ENCODE measurements at places on chromosomes 16 and 17. TPM values are rescaled to one million over a fixed set of nuclear protein-coding genes. Genes with fewer than 3 reads are reported as not detected.

GRCh38 chr17:35052780-35053179 lies 10.7 kb downstream of the RFFL start:
- peaks cover 37% of the 10 kb centered on the region for H3K4me1 ChIP-seq
- H3K27ac ChIP-seq: no peak overlapping the region
- DNase-seq: no peak
- H3K27me3 ChIP-seq: no peaks in the 10 kb centered on the region
- H3K4me3 ChIP-seq: no peak overlapping the region

DNA sequence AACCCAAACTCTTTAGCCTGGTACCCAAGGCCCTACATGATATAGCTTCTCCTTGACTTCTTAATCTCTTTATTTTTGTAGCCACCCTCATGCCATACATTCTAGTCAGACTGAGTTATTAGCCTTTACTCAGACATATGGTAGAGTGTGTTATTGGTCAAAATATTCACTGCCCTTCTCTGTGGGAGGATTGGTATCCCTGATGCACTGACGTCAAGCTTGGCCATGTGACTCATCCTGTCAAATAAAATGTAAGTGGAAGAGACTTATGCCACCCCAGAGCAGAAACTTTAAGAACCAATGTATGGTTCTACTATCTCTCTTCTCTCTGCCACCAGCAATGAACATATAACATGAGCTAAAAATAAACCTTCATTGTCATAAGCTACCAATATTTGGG lies 12.2 kb upstream of the BEAN1 start:
- H3K4me1 ChIP-seq: no peaks in the 10 kb centered on the region
- H3K36me3 ChIP-seq: no peaks in the 10 kb centered on the region

DNA sequence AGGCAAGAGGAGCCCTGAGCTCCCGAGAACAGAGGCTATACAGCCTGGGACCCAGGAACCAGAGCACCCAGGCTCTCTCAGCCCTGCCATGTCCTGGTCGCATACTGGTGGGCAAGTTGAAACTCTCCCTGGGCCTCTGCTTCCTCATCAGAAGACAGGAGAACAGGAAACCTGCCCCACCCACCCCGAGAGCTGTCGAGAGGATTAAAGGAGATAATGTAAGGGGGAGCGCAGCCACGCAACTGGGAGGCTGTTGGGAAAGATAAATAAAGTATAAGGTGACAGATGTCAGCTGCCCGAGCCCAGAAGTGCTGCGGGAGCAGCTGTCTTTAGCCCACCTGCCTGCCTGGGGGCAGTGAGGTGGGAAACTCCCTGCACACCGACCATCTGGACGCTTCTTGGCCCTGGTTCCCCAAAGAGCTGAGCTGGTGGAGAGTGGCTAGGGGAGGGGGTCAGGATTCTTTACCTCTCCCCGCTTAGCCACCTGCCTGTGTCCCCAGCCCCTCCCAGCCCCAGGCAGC lies 6.8 kb downstream of the KIF19 start:
- H3K27ac ChIP-seq: no peak overlapping the region
- no peaks in the 10 kb centered on the region for H3K4me1 ChIP-seq
- DNase-seq: no peak
- H3K36me3 ChIP-seq: no peaks in the 10 kb centered on the region

GRCh38 chr16:81442220-81442915 lies 2.2 kb upstream of the CMIP start:
- no peak overlapping the region for H3K27ac ChIP-seq
- peaks cover 11% of the 10 kb centered on the region for H3K4me1 ChIP-seq
- DNase-seq: no peak
- no peak overlapping the region for H3K4me3 ChIP-seq
- no peaks in the 10 kb centered on the region for H3K27me3 ChIP-seq

GRCh38 chr16:27751676-27752075 lies 201.7 kb downstream of the KATNIP start:
- H3K36me3 ChIP-seq: peaks cover 5% of the 10 kb centered on the region
- no peak overlapping the region for H3K27ac ChIP-seq
- H3K4me1 ChIP-seq: no peaks in the 10 kb centered on the region
- no peaks in the 10 kb centered on the region for H3K27me3 ChIP-seq
- no peak for DNase-seq

Gene UBALD2
- total RNA-seq: 56.7 TPM

- DNase-seq: no peak
- no peaks in the 10 kb centered on the region for H3K4me1 ChIP-seq
- no peak overlapping the region for H3K27ac ChIP-seq
These were observed 221.4 kb downstream of the CDH8 start for GRCh38 chr16:61814726-61815347.

Gene ARHGDIG
- 1.3 TPM for total RNA-seq

DNA sequence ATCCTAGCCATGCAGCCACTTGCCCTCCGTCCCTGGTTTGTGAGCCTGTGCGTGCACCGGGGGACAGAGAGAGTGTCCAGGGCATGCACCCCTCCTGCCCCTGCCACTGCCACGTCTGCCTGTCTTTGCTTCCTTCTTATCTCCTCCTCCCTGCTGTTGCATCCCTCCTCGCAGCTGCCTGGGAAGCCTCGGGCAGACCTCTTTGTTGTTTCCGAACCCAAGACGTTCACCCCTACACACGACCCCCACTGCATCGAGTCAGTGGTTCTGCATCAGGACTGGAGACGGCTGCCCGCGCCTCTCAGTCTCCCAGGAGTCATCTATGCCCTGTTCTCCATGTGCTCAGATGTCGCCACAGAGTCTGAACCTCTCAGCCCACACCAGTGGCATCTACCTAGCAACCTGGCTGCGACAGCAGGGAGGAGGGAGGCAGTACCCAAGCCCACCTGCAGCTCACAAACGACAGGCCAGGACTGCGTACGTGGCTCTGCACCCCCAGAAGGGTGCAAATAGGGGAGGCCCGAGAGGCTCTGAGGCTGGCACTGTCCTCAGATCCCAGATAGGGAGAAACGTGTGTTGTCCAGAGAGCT lies 5.2 kb downstream of the TIMP2 start:
- H3K36me3 ChIP-seq: no peaks in the 10 kb centered on the region
- H3K4me1 ChIP-seq: peaks cover 59% of the 10 kb centered on the region
- no peak for DNase-seq

Gene CPNE7
- 4.8 TPM for total RNA-seq

- no peaks in the 10 kb centered on the region for H3K4me1 ChIP-seq
- H3K36me3 ChIP-seq: no peaks in the 10 kb centered on the region
- no peaks in the 10 kb centered on the region for H3K27me3 ChIP-seq
These were observed 151.1 kb upstream of the WSCD1 start for GRCh38 chr17:5919089-5919488.

Gene FOXL1
- 0.81 TPM for total RNA-seq

DNA sequence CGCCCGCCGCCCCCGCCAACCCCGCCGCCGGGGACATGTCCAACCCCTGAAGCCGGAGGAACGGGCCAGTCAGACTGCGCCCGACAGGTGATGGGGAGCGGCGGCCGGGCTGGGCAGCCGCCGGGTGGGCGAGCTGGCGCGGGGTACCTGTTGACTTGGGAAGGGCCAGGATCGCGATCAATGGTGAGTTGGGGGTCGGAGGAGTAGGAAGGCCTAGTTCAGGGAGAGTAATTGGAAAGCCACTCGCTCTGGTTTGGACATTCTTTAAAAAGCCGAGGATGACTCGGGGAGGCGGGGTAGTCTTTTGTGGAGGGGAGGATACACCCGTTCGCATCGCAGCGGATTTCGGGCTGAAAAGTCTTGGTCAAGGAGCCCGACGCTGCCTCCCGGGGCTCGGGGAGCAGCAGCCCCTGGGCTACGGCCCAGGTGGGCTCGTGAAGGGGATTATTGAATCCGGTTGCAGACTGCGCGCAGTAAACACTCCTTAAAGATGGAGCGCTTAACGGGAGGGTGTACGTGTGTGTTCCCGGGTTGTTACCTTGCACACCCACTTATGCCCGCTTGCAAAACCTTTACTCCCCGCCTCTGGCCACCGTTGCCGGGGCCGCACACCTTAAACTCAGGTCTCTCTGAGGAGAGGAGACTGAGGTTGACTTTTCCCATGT lies 123.8 kb downstream of the GOSR1 start:
- peak overlapping the region; percentile 63 for H3K4me3 ChIP-seq
- peak overlapping the region; percentile 96 for H3K27ac ChIP-seq
- H3K36me3 ChIP-seq: no peaks in the 10 kb centered on the region
- H3K27me3 ChIP-seq: no peaks in the 10 kb centered on the region

Gene FNDC8
- not detected for total RNA-seq

DNA sequence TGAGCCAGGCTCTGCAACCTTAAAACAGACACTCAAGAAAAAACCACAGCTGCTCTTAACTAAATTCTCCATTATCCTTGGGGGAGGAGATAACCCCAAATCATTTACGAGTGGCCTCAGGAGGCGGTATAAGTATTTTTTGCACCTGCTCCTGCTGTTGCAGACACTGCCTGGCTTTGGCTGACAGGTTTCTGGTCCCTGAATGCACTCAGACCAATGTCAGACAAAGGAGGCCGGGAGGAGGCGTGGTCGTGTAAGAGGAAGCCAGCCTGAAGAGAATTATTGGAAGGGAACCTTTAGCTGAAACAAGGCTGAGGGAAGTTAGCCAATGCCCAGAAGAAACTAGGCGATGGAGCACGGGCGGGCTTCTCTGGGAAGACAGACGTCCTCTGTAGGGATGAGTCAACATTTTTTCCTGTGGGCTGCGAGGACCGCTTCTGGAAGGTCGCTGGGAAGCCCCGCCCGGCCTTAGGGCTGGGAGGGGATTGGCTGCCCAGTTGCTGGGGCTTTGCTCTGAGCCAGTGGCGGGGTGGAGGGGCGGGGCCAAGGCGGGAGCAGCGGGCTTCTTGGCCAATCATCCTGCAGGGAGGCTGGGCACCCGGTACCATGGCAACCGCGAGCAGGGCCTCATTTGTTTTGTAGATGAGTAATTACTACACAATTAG lies 82.3 kb downstream of the CCDC182 start:
- H3K4me3 ChIP-seq: peak overlapping the region; percentile 32
- peak overlapping the region; percentile 37 for H3K27ac ChIP-seq
- no peaks in the 10 kb centered on the region for H3K36me3 ChIP-seq

Gene CTRL
- 0.96 TPM for total RNA-seq

Gene PRSS21
- 17.1 TPM for total RNA-seq

DNA sequence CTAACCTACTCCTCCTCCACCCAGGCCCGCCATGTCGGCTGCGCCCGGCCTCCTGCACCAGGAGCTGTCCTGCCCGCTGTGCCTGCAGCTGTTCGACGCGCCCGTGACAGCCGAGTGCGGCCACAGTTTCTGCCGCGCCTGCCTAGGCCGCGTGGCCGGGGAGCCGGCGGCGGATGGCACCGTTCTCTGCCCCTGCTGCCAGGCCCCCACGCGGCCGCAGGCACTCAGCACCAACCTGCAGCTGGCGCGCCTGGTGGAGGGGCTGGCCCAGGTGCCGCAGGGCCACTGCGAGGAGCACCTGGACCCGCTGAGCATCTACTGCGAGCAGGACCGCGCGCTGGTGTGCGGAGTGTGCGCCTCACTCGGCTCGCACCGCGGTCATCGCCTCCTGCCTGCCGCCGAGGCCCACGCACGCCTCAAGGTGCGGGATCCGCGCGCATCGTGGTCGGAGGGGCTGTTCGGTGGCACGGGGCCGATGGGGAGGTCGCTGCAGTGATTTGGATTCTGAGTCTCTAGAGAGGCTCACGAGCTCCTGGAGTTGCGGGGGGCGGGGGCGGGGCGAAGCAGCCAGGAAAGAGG lies 878 bp downstream of the TRIM72 start:
- no peak overlapping the region for H3K27ac ChIP-seq
- H3K36me3 ChIP-seq: no peaks in the 10 kb centered on the region
- peaks cover 24% of the 10 kb centered on the region for H3K4me1 ChIP-seq
- peaks cover 47% of the 10 kb centered on the region for H3K27me3 ChIP-seq

Gene OR1A1
- not detected for total RNA-seq

GRCh38 chr16:60166111-60166510 lies 1432.0 kb upstream of the GOT2 start:
- no peaks in the 10 kb centered on the region for H3K27me3 ChIP-seq
- H3K27ac ChIP-seq: no peak overlapping the region
- H3K4me1 ChIP-seq: no peaks in the 10 kb centered on the region
- H3K4me3 ChIP-seq: no peak overlapping the region

GRCh38 chr16:54620197-54620596 lies 310.5 kb upstream of the IRX5 start:
- no peak overlapping the region for H3K4me3 ChIP-seq
- H3K36me3 ChIP-seq: no peaks in the 10 kb centered on the region
- no peaks in the 10 kb centered on the region for H3K4me1 ChIP-seq
- no peak for DNase-seq

DNA sequence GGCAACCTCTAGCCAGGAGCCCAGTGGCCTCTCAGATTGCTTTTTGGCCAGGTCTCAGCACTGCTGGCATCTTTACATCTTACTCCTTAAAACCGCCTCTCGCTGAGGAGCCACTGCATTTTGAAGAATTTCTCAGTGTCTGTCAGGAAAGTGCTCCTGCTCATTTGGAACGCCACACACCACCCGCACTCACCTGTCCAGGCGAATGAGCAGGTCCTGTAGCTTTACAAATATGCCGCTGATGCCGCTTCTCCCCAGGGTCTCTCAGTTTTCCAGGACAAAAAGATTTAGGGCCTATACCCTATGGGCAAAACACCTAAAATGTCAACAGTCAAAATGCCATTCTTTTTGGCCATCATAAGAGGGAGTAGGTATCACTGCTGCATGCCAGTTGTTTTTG lies 22.1 kb downstream of the CYB561 start:
- peak overlapping the region; percentile 63 for H3K27ac ChIP-seq
- no peak for DNase-seq
- peaks cover 13% of the 10 kb centered on the region for H3K4me1 ChIP-seq
- no peak overlapping the region for H3K4me3 ChIP-seq
- no peaks in the 10 kb centered on the region for H3K27me3 ChIP-seq

Gene CHST5
- not detected for total RNA-seq

Gene IRF8
- total RNA-seq: 43.1 TPM

DNA sequence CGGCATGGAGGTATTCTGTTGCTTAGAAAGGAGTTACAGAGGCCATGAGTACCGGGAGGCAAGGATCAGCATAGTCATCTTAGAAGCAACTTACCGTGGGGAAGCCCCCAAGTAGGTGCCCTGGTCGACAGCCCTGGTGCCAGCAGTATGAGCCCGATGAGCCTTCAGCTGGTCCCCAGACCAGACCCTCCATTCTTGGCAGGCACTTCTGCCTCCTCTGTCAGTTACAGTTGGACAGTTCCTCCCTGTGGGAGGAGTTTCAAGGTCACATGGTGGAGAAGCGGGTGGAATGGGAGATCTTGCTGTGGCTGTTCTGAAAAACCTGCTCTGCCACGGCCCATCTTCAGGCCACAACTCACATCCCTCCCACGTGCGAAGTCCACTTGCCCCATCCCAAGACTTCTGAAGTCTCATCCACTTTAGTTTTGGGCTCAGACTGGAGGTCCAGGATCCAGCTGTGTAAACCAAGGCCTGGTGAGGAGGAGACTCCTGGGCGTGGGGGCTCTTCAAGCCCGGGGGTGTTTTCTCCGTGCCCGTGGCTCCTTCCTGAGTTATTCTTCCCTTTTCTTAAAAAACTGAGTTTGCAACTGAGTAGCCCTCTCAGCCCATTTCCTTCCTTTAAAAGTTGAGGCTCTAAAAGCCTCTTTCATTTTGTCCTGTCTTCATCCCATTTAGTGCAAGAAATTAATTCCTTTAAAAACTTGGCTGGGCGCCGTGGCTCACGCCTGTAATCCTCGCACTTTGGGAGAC lies 133.5 kb downstream of the SEC14L1 start:
- no peak for DNase-seq
- no peaks in the 10 kb centered on the region for H3K36me3 ChIP-seq
- H3K4me1 ChIP-seq: no peaks in the 10 kb centered on the region

Gene TP53TG3B
- not detected for total RNA-seq

Gene HAP1
- 0.58 TPM for total RNA-seq

Gene KRTAP4-6
- not detected for total RNA-seq
